ENCODE measurements at places on chromosomes 3 and 15.
A peak's percentile ranks its signal among the peaks of the same experiment; 100 is the strongest.

- DNase-seq, result no peak
Observed at GRCh38 chr15:48494631-48495030, 150.9 kb downstream of the FBN1 start.

- no peak for DNase-seq
Observed at GRCh38 chr3:40895109-40895508, 304.2 kb upstream of the CTNNB1 start.

GRCh38 chr3:58609990-58610389 lies 32.8 kb upstream of the FAM107A start:
- no peak for DNase-seq

DNA sequence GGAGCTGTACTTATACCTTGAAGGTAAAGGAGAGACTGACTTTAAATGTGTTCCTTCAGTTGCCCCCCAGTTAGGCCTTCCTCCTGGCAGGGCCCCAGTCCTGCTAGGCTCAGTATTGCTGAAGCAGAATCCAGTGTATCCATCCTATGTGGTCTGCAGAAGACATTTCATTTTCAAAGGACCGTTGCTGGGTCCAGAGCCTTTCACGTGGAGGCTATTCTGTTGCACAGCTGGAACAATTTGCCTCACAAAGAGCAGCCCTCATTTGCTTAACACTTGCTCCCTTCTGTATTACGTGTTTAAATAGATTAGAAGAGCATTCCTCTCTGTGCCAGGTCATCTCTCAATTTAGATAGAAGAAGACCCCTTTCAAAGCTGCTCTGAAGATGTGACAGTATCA lies 78.9 kb upstream of the CFAP20DC start:
- DNase-seq, result no peak

- DNase-seq, result no peak
Observed at GRCh38 chr15:93345981-93346380, 257.0 kb upstream of the RGMA start.

GRCh38 chr3:99069973-99070372 lies 168.5 kb upstream of the DCBLD2 start:
- no peak for DNase-seq

DNA sequence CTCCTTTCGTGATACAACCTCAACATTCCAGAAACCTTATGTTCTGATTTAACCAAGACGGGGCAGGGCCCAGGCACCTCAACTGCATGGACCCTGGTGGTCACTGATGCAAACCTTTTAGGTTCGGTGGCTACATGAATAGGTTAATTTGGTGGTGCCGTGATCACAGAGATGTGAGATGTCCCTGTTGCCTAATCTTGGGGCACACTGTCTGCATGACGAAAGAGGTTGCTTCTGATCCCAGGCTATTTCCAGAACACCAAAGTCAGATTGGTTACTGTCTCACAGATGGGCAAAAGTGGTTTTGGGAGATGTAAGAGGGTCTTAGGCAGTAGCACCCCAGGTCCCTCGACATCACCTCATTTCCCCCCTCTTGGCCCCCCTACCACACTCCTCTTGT lies 4.0 kb upstream of the CCR1 start:
- no peak for DNase-seq

DNA sequence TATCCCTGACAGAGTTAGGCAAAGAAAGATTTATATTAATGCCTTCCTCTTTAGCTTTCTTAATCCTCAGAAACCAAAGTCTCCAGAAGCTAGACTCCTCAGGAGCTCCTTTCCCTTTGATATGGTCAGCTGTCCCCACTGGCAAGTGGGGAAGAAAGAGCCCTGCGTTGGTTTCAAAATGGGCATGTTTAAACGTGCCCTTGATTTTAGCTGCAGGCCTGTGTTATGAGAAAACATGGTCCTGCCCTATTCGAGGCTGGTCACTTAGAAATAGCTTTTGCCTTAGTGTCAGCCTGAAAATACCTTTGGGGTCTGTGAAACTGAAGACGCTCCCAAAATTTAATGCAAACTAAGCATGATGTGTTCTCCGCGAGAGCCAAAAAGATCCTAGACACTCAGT lies 135.5 kb upstream of the RARB start:
- DNase-seq, result no peak

DNA sequence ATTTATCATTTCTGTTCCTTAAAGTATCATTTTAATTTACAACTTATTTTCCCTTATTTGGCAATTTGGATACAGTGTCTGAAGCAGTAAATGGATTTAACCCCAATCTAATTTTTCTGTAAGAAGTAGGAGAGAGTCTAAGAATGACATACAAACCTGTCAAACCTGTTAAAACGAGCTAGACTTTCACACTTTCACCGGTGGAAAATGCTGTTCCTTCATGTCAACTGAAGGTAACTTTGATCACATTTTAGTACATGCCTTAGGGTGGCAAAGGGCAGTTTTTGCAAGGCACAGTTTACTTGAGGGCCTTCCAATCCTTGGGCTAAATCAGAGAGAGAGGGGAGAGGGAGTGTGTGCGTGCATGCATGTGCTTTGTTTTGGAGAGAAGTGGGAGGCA lies 221.4 kb downstream of the THSD4 start:
- no peak for DNase-seq

GRCh38 chr15:100116416-100117190 lies 225.2 kb downstream of the ADAMTS17 start:
- no peak for DNase-seq

DNA sequence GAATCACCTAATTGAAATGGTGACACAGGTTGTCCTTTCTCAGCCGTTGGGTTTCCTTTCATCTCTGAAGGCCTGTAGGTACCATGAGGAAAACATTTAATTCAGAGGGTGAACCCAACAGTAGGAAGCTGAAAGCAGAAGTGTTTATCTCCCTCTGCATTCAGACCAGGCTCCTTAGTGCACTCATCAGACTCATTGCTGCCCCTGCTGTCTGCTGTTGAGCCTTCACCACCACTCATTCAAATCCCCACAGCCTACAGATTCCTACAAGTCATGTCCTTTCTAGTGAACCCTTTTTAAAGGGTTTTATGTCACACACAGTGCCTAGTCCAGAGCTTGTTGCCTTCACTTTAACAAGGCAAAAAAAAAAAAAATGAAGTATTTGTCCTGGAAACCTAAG lies 13.4 kb downstream of the WDR48 start:
- peak; percentile 1 for DNase-seq

DNA sequence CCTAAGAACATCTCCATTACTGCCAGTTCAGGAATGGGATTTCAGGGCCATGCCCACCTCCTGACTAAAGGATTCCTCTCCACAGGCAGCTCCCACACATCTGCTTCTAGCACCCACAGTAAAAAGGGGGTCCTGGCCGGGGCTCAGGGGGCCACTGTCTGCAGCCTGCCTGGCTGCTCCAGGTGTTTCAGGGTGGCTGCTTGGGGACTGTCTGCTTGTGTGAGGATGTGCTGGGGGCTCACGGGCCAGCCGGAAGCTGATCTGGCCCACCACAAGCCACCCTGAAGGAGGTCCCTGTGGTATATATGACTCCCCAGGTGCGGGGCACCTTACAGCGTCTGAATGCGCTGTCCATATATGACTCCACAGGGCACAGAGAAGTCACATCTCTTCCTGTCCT lies 135.4 kb downstream of the NSMCE3 start:
- no peak for DNase-seq

DNA sequence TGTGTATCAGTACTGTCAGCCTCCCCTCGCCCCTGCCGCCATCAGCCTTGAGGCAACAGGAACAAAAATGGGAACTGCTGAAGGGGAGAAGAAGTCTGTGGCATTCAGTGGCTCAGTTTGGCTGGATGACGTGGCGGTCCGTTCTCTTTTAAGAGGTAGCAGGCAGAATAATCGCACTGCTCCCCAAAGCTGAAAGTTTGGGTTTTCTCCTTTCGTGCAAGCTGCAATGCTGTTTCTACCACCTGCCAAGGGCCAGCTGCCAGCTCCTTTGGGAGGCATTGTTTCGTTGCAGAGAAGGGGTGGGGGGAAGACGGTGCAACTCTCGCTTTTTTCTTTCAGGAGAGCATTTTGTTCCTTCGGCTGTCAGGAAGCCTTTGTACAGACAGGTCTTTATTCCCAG lies 369.6 kb upstream of the RORA start:
- no peak for DNase-seq

GRCh38 chr3:49022688-49023171 lies 809 bp downstream of the NDUFAF3 start:
- DNase-seq, result no peak

DNA sequence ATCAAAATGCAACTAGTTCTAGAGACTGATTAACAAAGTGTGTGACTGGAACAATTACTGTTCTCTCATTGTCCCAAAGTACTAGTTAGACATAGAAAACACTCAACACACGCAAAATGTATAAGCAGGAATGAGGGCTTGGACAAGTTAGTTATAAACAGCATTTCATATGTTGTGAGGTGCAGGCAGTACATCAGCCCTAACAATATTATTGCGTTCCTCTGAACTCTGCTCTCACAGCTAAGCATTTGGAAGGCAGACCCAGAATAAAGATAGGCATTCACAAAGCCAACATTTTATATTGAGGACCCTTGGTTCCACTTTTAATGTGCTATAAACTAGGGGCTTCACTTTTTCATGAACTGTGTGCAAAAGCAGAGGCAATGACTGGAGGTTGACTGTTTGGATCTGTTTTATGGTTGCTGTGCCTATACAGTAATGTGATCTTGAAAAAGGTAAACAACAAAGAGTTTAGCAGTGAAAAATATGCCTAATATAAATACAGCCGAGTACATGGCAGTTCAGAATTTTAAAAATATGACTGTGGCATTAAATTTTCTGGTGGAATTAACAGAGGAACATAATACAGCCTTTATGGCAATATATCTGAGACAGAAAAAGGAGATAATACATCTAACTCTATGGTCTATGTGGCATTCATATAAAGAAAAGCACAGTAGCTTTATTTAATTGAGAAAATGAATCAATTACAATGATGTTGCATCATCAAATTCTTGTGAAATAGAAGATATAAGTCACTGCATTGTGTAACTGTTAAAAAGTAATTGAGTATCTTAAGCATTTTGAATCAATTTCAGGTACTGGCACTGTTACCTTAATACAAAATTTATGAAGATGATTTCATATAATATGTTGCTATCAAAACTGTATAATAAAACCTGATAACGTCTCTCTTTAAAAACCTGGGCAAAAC lies 80.0 kb upstream of the SKOR1 start:
- DNase-seq, result no peak

DNA sequence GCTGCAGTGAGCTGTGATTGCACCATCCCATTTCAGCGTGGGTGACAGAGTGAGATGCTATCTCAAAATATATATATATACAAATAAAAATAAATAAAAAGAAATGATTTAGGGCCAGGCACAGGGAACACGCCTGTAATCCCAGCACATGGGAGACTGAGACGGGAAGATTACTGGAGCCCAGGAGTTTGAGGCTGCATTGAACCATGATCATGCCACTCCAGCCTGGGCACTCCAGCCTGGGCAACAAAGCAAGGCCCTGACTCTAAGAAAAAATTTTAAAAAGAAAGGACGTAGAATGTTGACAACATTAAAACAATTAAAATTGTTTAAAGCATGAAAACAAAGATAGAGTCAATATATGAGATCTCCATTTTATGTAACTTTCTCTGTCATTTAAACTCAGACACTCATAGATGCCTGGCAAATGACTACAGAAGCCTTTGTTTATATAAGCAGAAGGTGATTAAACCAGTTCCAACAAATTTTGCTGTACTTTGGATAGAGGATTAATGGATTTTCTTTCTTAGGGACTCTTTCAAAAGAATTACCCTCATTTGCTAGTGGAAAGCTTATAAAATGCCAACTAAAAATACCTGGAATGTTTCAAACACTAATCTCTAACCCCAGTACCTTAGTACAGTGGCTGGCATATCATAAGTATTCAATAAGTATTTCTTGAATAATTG lies 10.7 kb upstream of the TRPM7 start:
- DNase-seq, result no peak

GRCh38 chr3:135100366-135100765 lies 305.3 kb downstream of the EPHB1 start:
- no peak for DNase-seq

DNA sequence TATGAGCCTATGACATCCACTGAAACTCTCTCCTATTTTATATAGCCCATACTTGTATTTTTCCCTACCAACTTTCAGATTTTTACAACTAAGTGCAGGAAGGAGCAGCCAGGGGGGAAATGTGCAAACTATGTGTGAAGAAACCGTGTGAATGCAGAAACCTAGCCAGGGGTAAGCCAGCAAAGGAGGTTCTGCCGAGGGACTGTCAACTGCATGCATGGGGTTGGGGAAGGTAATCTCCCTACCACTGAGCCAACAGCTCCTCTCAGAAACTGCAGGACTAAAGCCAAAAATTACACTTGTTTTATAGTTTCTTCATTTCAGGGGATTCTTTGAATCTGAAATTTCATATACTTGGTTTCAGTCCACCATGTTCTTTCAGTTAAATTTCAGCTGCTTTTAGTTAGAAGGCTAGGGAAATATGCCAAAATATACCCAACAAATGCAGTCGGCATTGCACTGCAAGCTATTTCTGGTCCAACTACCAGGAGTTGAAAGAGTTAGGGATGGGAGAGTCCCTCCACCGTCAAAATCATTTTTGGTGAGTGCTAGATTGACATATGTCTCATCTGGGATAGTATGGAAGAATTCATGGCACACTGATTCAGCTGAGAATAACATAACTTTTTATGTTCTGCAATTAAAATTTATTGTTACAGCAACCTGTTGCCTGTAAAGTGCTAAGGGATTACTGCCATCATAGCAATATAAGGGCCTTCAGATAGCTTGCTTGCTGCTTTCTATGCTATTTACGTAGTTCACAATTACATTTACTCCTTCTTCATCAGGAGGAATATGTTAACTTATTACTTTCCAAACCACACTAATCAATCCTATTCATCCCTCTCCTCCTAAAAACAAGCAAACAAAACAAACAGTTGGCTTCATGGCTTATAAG lies 904.2 kb downstream of the ROBO1 start:
- no peak for DNase-seq

DNA sequence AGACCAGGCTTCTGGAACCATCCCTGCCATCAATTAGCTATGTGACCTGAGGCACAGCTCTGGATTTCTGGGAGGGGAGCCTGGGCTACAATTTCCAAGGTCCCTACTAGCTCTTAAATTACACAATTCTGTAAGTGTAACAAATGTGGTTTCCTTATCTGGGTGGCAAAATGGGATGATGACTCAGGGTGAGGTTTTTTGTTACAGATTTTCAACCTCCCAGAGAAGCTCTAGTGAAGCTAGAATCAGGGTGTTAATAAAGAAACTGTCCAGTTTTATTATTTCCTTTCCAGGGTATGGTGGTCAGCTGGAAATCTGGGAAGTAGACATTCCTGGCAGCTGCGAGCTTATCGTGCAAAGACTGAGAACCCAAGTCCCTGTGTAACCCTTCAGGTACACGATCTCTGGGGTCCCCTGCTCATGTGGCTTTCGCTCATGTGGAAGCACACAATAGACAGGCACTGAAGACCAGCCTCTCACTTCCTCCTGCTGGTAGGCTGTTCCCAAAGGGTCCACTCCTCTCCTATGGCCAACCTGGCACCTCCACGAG lies 7.3 kb downstream of the RAB27A start:
- DNase-seq, result no peak

DNA sequence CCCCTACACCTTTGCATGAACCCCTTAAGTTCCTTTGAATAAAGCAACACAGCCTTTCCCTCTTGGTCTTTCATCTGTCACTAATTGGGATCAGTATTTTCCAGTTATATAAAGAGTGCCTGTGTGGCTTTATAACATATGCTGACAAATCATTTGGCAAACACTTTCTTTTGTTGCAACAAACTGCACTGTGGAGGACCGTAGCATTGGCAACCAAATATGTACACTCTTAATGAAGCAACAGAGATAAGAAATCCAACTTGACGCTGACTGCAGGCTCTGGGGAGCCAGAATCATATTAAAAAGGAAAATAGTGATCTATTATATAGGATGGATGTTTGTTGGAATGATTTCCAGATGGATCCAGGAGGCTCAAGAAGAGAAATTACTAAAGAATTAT lies 120.1 kb upstream of the PRICKLE2 start:
- DNase-seq, result peak; percentile 11

GRCh38 chr3:151224268-151224866 lies 21.4 kb upstream of the GPR171 start:
- DNase-seq, result no peak

Measured in NCI-H446 (cell line).